ENCODE measurements at places on chromosomes 13 and 19.

DNA sequence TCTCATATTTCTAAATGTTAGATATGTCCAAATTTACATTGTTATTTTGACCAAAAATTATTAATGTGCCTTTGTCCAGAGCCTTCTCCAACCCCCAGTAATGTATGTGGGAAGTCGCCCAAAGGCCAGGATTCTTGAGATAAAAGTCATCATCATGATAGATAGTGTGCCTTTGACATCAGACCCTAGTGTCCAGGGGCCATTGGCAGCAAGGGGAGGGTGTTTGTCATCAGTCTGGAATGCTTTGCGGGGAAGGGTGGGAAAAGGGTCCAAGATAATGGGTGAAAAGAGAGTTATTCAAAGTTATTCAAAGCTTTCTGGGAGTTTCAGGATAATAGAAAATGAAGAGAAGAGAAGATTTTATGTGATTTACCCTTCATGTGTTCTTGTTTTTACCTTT lies 909.5 kb upstream of the GPC6 start:
- no peak for DNase-seq

DNA sequence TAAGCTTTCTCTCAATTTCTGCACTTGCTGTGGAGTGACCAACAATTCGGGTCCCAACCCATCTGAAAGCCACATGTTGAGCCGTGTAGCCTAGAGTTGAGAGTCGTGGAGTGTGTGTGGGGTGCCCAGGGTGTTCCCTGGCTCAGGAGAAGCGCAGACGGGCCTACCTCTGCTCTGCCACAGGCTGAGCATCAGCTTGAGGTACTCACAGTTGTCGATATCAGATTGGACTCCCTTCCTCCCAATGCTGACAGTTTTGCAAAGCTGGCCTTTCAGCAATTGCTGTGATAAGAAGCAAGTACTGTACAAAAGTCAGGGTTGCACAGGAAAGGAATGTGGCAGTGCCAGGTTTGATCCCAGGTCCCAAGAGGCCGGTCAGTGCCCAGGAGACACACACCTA lies 133.4 kb upstream of the SPACA7 start:
- no peak for DNase-seq

GRCh38 chr13:91369441-91369831 lies 21.9 kb downstream of the MIR17HG start:
- no peak for DNase-seq

DNA sequence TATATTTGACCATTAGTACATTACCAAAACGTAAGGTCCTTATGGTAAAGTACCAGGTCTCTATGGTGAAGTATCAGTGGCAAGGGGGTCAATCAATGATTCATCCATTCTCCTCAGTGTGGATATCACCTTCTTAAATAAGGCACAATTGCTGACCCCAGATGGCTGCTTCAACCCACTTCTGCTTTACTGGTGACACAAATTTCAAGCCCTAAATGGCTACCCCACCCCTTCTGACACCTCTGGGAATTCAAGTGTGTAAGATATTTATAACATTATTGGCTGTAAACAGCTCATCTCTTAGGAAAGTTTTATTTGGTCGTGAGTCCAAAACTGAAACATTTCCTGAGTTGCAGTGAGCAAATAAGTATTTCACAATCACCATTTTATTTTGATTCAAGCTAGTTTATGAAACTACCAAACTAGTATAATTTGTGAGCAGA lies 7.9 kb upstream of the WBP4 start:
- DNase-seq: no peak

All from activated CD4-positive, alpha-beta T cell treated with anti-CD3 and anti-CD28 coated beads for 24 hours (primary cell).